ENCODE measurements at places on chromosomes 4 and X.

DNA sequence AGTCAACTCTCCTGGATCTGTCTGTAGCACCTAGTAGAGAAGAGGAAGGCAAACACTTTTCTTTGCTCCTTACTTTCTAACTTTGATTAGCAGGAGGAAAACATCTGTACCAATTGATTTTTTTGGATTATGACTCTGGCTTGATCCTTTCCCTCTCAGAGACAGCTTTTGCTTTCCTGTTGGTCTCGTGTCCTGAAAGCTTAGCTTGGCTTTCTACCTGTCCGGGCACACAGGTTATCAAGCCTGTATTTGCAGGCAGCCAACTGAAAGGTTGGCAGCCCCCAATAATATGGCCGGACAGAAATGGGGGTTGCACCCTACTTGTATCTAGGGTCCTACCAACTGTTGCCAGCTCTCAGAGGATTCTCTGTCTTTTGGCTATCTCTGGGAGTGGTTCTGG is 43.1 kb upstream of the LAMP2 start:
- ATAC-seq = no peak

- ATAC-seq = peak; percentile 35
Observed at GRCh38 chr4:84750960-84751283, 168.0 kb downstream of the CDS1 start.

DNA sequence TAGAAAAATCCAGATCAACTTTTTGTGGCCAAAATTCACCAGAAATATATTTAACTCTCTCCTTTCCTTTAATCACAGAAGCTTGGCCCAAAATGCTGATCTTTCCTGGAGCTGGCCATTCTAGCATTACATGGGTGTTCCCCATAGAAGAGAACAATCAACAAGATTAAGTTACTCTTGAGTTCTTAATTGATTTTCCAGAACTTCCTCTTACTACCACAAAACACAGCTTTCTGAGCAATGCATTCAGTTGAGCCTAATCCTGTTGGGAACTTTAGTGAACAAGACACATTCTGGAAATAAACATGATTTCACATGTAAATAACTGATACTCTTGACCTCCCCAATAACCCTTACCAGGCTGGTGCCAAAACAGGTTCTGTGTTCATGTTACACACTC is 45.4 kb upstream of the STIM2 start:
- ATAC-seq = no peak

DNA sequence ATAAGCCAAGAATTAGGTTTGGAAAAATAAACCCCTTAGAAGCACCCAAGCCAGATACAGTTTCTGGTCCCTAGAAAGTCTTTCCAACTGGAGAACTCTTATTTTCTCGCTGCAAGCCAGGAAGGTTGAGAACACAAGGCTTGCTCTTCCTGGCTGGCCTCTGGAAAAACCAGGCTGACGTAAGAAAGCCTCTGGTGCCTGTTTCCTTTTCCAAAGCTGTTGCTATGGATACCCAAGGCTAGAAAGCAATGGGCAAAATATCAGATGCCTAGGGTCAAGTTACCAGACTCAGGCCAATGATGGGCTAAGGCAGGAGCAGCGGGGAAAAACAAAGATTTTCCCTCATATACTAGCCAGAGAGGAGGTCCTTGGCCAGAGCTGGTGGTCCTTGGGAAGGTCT is 281.6 kb downstream of the KLHL13 start:
- ATAC-seq = no peak

DNA sequence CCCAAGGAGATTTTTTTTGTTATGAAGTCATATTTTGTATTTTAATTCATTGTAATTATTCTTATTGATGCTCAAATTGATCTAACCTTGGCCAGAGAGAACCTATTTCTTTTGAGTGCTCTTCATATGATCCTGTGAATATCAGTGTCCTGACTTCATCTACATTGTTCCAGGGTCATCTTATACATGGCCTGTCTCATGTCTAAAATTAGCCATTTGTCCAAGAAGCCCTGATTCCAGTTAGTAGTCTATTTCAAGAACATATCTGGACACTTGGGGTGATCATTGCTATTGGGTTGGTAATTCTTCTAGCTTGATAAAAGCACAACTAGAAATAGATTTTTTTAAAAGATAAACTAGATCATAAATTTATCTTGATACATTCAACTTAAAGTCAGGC is 266.2 kb downstream of the SPRY1 start:
- ATAC-seq = no peak

DNA sequence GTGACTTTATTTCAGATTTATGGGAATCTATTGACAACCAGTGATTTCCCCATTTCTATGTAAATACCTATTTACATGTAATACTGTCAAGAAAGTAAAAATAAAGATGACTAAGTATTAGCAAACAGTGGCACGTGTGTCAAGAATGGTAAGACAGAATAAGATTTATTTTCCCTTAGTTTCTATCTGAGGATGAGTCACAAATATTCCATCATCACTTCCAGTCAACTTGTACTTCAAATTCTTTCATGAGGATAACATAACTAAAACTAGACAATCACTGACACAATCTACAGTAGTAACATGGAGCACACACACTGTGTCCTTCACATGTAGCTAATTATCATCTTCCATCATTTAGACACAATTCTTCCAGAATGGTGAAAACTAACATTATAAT is 625.3 kb upstream of the PCDH7 start:
- ATAC-seq = no peak

- ATAC-seq = peak; percentile 99
Observed at GRCh38 chr4:128427832-128428366, 140.3 kb upstream of the PGRMC2 start.

- ATAC-seq = no peak
Observed at GRCh38 chrX:44043496-44043895, 70.3 kb upstream of the NDP start.

DNA sequence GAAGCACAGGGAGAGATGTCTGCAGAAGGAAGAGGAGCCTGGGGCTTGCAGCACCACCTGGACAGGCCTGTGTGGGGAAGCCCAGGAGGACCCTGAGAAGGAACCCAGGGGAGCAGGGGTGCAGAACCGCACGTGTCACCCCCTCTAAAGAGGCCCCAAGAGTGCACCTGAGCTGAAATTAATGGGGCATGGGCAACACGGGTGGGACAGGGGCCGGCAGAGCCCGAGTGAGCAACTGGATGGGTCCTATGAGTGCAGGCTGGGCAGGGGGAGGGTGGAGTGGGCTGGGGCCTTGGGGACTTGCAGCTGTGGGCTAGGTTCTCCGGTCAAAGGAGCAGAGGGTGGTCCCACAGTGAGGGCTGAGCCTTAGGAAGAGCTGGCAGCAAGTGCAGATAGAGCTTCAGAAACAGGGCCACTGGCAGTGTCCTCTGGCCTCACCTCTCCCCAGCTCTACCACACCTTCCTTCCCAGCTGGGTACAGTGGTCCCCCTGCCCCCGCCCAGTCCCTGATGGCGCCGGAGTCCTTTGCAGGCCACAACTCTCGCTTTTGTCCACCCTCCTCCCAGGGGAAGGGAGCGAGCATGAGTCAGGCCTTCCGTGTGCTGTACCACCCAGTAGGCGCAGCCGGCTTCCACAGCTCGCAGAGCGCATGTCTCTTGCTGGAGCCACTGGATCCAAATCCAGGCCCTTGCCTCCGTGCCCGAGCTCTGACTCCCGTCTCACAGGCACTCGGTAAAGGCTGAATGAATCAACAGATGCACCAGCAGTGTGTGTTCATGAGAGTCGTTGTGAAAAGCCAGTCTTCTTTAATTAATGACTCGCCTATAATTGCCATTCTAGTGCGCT is 131.6 kb downstream of the HMX1 start:
- ATAC-seq = no peak

GRCh38 chr4:76752861-76753501 is 145.0 kb downstream of the SOWAHB start:
- ATAC-seq = peak; percentile 94

DNA sequence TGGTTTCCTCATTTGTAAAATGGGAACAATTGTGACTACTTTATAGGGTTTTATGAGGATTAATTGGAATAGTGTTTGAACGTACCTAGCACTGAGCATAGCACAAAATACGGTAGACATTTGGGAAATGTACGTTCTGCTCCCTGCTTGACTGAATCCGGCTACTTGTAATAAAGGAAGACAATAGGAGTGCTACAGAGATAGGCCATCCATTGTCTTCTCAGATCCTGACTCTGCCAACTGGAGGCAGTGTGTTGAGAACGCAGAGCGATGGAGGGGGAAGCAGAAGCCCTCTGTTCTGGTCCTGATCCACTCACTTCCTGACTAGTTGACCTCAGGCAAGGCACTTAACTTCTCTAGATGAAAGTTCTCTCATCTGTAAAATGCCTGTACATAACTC is 26.4 kb downstream of the ENPP6 start:
- ATAC-seq = no peak

DNA sequence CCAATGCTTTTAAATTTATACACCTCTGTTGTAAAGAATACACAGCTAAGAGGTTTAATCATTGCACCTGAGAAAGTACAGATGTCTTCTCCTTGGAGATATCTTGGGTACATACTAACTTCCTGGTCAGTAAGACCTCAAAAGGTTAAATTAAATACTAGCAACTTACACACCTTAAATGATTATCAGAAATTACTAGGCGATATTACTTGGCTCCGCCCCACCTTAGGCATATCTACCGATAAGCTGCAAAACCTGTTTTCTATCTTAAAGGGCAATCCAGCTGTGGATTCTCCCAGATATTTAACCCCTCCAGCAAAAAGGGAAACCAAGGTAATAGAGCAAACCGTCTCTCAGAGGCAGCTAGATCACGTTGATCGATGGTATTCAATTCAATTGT is 819.4 kb downstream of the FAM133A start:
- no peak for ATAC-seq

GRCh38 chrX:141989134-141989533 is 85.4 kb downstream of the MAGEC1 start:
- ATAC-seq = no peak

GRCh38 chr4:80447493-80447892 is 112.0 kb downstream of the CFAP299 start:
- no peak for ATAC-seq

Data from SK-N-SH treated with all-trans-retinoic acid at 6 μM for 48 hours (cell line).